Cerebellar nuclear complex (tissue), 1 donor: ENCODE measurements at places on chromosomes 2 and 18.

DNA sequence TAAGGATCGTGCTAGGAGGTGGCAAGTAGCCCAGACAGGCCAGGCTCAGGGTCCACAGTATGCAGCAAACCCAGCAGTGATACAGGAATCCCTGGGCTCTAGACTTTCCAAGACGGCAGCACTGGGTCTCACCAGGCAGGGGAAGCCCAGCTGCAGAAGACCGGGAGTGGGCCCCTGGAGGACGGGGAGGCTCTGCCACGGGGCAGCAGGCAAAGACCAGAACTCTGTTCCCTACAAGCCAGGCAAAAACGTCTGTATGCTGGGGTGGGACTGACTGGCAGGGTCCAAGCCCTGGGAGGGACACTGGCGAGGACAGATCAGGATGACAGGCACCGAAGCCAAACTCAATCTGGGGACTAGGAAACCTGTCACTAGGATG is 98.9 kb upstream of the SEC11C start:
- DNase-seq: no peak

DNA sequence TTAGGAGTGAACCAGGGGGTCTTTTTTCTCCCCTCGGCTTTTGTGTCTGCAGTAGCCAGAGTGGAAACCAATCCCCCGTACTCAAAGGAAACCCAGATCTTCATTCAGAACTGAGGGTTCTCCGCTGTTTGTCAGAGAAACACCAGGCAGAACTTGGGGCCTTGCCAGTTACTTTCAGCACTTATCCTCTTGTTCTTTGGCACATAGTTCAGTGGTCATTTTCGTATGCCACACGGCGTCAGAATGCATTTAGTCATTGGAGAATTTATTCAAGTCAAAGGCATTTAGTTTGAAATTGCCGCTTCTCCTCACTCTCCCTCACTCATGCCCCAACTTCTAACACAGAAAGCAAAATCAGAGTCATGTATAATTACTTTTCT is 102.9 kb downstream of the CABLES1 start:
- no peak for DNase-seq

DNA sequence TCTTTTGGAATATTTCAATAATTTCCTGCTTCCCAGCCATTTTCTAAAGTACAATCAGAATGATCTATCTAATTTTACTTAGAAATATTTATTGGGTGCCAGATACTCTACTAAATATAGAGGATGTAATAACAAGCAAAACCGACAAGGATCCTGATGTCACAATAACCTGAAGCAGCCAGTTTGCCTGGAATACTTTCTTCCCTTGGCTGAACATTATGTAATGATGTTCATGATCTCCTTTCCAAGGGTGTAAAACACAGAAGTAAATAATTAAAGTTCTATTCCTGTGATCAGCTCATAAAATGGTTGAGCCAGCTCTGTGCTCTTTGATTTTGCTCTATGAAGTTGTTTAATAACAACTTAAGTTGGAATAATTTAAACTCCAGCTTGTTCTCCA is 2.6 kb upstream of the MRPL19 start:
- DNase-seq: no peak

- no peak for DNase-seq
Measured at GRCh38 chr18:741931-742512, 29.6 kb upstream of the ENOSF1 start.

DNA sequence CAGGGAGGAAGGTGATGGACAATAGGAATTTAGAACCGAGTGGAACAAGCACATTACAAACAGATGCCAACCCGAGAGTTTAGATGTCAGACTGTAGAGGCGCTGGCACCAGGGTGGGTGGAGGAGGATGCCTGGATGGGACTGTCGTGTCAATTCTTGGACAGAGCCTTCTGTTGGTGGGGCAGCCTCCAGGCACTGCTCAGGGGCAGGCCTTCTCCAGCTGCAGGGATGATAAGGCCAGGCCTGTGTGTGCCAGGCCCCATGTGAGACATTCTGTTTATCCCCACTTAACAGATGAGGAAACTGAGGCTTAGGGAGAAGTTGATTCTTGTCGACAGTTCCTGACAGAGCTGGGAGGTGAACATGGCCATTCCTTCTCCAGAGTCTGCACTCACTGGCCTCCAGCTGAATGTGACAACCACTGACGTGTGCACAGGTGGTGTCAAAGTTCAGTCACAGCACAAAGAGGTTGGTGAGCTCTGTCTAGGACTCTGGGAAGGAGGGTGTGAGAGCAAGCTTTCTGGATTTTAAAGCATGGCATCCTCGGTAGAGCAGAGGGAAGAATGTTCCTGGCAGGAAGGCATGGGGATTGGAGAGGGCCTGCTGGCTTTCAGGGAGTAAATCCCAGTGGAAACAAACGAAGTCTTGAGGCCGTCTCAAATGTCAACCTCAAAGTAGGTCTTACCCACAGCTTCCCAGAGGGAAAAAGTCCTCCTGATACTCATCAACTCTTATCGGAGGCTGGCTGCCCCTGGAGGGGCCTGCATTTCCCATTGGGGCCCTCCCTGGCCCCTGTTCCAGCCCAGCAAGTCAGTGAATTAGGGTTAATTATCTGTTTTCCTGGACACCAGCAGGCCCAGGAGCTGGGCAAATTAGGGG is 52.4 kb downstream of the GLI2 start:
- no peak for DNase-seq

- DNase-seq: no peak
Measured at GRCh38 chr18:58991167-58991798, 126.6 kb downstream of the ZNF532 start.

- no peak for DNase-seq
Measured at GRCh38 chr2:176024083-176024482, 22.0 kb upstream of the LNPK start.

DNA sequence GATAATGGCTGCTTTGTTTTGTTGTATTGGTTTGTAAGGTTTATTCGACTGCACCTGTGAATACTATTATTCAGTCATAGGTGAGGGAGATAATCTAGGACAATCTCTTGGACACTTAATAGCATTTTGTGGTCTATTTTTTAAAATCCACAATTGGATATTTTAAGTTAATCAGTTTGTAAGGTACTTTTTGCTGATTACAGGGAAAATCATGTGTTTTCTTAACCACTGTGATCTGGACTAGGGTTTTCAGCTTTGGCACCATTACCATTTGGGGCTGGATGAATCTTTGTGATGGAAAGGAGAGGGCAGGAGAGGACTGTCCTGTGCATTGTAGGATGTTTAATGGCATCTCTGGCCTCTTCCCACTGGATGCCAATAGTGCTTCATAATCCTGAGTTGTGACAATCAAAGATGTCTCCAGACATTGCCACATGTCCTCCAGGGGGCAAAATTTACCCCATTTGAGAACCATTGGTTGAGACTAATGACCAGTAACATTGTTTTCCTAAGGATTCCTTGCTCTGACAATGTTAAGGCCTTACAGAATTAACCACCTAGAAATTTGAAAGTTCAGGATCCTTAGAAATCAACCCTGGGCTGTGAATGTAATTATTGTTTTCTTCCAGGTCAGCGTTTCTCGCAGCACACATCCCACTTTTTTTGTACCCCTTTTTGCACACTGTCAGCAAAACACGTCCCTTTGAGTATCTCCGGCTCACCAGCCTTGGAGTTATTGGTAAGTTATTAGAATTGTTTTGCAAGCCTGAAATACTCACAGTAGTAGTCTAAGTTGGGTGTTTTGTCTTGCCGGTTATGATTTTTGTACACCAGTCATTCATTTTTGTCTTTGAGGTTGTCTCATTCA is 15.6 kb downstream of the CNOT9 start:
- DNase-seq: no peak

GRCh38 chr2:152472481-152472887 is 137.5 kb downstream of the FMNL2 start:
- no peak for DNase-seq

GRCh38 chr2:50594233-50594632 is 437.7 kb downstream of the NRXN1 start:
- DNase-seq: no peak

- no peak for DNase-seq
Measured at GRCh38 chr2:113171334-113172075, 2.3 kb upstream of the PSD4 start.

DNA sequence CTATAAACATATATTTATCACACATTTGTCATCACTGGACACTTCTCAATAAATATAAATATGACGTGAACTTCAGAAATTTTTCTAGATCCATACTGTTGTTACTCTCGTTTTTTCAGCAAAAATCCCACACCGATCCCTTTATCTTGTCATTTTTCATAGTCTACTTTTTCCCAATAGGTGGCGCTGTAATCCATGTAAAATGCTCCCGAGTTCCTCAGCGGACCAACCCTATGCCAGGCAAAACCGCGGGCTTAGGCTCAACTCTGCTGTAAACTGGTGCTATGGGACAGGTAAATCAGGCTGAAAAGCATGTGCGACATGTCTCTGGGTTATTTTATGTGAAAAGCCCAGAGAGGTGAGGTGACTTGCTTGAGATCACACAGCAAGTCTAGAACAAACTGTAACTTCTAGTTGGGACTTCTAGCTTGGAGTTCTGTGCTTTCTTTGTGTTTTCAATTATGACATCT is 104.0 kb downstream of the COBLL1 start:
- DNase-seq: no peak

- no peak for DNase-seq
Measured at GRCh38 chr18:77151772-77152520, 19.4 kb upstream of the MBP start.

DNA sequence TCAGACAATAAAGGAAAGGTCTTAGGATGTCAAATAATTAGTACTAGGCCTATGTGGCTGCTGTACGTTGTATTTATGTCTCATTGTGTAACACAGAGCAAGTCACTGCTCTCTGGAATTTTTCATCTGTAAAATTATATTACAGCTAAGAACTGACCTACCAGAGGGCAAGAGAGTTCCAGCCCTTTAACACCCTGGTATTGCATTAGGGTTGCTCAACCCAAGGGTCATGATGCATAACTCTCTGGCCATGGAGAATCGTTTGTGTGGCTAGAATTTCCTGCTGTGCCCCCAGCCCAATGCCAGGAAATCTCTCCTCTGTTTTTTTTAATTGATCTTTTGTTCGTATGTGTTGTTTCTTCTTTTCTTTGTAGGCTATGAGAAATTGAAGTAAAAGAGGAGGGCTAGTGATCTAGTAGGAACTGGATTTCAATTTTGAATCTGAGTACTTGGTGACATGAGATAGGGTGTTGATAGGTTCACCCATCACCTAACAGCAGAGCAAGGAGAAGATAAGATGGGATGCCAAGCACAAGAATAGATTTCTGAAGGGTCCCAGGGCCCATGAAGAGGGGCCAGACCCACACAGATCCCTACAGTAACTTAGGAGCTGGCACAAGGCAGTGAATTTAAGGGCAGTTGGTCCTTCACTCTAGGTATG is 571.2 kb upstream of the TNP1 start:
- DNase-seq: no peak

- DNase-seq: no peak
Measured at GRCh38 chr2:31579996-31580320, 780 bp downstream of the SRD5A2 start.

DNA sequence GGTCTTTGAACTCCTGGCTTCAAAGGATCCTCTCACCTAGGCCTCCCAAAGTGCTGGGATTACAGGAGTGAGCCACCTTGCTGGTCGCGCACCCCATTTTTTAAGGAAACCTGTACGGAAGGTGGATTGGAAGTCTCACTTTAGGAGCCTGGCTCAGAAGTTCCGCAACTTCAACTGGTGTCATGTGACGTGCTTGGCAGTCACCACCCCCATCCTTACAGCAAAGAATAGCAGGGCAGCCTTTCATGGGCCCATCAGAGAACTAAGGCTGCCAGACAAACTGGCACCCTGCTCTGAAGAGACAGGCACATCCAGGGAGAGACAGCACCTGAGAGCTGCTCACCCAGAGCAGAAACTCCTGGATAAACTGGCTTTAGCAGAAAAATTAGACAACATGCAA is 3.3 kb upstream of the SLC66A2 start:
- DNase-seq: no peak

- DNase-seq: no peak
Measured at GRCh38 chr2:128695646-128696220, 377.1 kb upstream of the HS6ST1 start.

GRCh38 chr2:110107092-110108079 is 8.2 kb downstream of the MALL start:
- DNase-seq: no peak

DNA sequence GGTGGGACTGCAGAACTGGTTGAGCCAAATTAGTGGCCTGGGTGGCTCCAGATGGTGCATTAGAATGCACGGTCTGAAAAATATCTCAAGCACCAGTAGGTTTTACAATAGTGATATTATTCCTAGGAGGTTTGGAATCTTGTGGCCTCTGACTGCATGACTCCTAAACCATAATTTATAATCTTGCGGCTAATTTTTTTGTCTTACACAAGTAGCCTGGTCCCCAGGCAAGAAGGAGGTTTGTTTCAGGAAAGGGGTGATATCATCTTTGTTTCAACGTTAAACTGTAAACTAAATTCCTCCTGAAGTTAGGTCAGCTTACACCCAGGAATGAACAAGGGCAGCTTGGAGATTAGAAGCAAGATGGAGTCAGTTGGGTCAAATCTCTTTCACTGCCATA is 98.9 kb upstream of the ARL4C start:
- DNase-seq: no peak

DNA sequence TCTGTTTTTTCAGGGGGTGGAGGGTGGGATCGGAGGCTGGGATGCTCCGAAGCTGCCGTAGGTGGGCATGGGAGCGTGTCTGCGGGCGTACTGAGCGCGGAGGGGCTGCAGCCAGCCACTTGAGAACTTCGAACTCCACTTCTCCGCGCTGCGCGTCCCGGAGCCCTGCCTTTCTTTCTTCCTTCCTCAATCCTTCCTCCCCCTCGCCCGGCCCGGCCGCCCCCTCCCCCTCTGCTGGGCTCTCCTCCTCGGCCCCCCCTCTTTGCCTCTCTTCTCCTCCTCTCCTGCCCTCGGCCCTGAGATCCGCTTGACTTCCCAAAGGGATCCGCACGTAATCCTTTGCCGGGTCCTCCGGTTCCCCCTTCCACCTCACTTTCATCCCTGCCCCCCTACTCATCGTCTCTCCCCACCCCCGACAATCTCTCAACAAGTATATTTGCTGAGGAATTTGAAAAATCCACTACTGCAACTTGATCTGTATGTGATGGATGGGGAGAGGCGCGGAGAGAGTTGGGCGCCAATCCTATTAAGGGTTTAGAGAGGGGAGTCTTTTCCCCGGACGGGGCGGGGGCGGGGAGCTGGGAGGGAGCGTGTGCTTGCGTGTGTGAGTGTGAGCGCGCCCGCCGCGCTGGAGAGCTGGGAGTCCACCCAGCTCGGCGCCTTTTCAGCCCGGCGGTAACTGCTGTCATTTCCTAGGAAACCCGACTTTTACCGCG is 1.1 kb downstream of the GLI2 start:
- no peak for DNase-seq

GRCh38 chr2:99032001-99032400 is 96.0 kb upstream of the CRACDL start:
- no peak for DNase-seq

- DNase-seq: no peak
Measured at GRCh38 chr2:215280326-215280725, 31.5 kb upstream of the ATIC start.

- no peak for DNase-seq
Measured at GRCh38 chr2:218882866-218883366, 2.3 kb downstream of the WNT10A start.

- no peak for DNase-seq
Measured at GRCh38 chr2:134149904-134150303, 104.0 kb upstream of the MGAT5 start.
